ENCODE measurements at places on chromosomes 4 and X. TPM values are rescaled to one million over a fixed set of nuclear protein-coding genes. Genes with fewer than 3 reads are reported as not detected.

DNA sequence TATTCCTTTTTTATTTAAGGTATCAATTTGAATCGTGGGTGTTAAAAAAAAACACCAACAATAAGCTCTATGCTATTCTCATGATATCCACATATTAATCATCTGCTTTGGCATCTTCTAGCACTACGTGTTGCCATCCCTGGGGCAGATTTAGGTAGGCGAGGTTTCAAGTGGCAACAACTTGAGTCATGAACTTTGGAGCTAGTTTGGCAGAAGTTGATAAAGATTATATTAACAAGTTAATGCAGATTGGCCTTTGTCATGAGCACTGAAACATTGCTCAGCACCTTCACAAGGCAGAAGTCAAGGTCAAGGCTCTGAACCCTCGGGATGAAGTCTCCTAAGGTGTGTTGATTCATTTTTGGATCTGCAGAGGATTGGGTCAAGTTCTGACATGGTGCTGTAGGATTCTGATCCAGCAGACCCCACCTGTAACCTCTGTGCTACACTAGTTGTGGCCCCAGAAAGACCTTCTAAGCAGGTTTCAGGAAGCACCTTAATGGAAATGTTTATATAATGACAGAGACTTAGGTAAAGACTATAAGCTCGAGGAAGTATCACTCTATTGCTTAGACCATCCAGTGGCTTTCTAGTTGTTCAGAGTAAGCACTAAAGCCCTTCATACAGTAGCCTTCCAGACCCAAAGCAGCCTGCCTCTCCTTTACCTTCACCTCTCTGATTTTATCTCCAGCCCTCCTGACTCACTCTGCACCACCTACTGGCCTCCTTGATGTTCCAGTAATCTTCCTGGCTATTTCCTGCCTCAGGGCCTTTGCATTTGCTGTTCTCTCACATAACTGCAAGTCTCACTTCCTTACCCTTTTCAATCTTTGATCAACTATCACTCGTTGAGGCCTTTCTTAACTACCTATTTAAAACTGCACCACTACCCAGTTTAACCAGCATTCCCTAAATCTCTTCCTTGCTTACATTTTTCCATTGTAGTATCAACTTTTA is 117.0 kb upstream of the SLC4A4 start:
- no peak for DNase-seq

The KCNIP4 gene
- total RNA-seq, result not detected

The IL3RA gene
- total RNA-seq, result 0.07 TPM

The STATH gene
- not detected for total RNA-seq

DNA sequence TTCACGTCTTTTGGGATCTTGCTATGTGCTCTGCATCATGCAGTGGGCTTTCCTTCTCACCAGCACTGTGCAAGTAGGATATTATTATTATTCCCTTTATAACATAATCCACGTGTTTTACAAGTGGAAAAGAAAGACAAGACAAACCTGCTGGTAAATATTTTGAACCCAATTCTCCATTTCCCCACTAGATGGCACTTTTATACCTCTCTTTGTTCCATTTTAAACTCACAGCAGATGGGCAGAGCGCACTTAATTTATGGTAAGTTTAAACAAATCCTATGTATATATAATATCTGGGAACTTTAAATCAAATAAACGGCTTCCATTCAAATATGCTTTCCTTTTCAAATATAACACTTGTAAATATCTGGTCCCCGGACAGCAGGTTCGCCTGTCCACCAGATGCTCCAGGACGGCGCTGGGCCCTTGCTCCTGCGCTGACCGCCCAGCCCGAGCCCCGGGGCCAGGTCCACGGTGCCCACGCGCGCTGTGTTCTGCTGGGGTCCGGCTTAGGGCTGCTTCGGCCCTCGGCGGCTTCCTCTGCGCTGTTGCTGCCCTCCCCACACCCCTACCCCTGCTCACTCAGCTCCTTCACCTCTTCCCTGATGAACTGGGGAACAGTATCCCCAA is 31.1 kb downstream of the F11 start:
- peak; percentile 74 for DNase-seq

GRCh38 chr4:150117094-150117493 is 38.8 kb downstream of the DCLK2 start:
- no peak for DNase-seq

The F8A3 gene
- 0.10 TPM for total RNA-seq

All from H7 (cell line).